CD4-positive, alpha-beta T cell treated with Interleukin-4 for 4 hours (primary cell): ENCODE measurements at places on chromosomes 7 and 10.

GRCh38 chr10:74887614-74888284 lies 61.3 kb downstream of the KAT6B start:
- no peak for DNase-seq

GRCh38 chr10:104264783-104265182 lies 4.2 kb upstream of the GSTO2 start:
- no peak for DNase-seq

DNA sequence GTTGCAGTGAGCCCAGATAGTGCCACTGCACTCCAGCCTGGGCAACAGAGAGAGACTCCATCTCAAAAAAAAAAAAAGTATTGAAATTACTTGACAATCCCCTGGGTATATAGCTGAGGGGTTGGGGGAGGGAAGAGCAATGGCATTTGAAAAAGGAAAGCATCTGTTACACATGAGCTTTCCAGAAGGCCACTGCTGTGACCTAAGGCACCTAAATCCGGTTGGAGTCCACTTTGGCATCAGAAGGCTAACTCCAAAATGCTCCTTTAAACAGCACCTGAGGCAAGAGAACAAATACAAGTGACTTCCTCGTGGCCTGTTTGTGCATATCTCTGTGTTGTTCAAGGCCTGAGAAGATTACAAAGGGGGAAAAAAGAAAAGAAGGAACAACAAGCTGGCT lies 74.8 kb upstream of the PALS2 start:
- DNase-seq: no peak

DNA sequence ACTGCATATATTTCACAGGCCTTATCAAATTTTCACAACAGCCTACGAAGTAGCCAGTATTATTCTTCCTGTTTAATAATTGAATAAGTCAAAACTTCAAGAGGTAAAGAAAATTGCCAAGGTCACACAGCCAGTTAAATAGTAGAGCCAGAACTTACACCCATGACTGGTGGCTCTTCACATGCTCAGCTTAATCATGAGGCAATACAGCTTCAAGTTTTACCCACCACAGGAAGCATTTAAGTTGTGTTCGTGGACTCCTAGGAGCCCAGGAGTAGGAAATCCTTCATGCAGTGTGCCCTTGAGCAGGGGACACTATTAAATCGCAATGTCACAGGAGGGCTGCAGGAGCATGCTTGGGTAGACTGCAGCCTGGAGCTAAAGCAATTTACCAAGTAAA lies 11.1 kb downstream of the LIPA start:
- no peak for DNase-seq

GRCh38 chr7:142612237-142612881 lies 136.9 kb upstream of the PRSS1 start:
- DNase-seq: no peak

DNA sequence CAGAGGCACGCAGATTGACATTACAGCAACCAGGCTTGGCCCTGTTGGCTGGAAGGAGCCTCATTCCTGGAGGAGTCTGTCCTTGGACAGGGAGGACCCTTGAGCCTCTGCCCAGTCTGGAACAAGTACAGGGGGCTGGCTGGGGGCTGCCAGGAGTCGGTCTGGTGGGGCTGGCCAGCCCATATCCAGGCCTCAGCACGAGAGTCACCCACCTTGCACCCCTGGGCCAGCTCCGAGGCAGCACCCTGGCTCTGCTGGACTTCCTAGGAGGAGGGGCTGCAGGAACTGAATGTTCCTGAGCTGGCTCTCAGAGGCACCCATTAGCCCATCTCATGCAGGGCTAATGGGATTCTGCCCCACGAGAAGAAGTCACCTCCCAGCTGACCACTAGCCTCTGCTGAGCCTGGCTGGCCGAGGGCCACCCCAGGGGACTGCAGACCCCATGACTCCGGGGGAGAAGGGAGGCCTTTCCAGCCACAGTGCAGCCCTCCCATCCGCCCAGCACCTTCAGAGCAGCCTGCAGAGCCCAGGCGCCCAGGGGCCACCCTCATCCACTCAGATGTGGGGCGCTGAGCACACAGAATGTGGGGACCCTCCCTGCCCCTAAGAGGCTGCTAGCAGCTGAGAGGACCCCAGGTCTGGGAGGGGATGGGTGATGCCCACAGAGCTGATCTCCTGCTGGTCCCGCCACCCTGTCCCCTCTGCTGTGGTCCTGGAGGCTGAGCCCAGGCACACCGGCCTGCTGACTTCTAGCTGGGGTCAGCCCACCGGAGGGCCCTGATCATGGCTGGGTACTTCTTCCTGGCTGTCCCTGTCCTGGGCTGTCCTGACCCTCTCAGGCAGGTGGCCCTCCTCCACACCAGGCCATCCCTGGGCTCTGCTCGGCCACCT lies 14.8 kb upstream of the INPP5A start:
- no peak for DNase-seq

DNA sequence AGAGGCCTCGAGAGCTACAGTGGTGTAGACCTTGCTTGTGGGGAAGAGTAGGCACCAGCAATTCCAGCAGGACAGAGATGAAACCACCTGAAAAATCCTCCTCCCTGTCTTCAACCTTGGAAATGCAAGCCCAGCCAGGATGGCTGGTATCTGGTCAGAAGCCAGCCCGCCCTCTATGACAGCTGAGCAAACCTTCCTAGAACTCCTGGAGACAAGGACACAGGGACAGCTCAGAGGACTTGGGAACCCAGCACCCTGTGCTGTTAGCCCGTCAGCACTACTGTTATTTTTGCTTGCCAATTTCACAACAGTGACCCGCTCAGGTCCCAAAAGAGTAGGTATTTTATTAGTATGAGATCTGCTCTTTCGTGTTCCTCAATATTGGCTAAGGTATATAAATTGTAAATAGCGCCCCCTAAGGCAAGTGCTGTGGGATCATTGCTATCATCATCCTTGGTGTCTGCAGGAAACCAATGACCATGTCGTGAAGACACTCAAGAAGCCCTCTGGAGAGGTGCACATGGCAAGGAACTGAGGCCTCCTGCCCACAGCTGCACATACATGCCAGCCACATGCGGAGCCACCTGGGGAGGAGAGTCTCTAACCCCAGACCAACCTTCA lies 156.5 kb upstream of the CHST15 start:
- DNase-seq: no peak

DNA sequence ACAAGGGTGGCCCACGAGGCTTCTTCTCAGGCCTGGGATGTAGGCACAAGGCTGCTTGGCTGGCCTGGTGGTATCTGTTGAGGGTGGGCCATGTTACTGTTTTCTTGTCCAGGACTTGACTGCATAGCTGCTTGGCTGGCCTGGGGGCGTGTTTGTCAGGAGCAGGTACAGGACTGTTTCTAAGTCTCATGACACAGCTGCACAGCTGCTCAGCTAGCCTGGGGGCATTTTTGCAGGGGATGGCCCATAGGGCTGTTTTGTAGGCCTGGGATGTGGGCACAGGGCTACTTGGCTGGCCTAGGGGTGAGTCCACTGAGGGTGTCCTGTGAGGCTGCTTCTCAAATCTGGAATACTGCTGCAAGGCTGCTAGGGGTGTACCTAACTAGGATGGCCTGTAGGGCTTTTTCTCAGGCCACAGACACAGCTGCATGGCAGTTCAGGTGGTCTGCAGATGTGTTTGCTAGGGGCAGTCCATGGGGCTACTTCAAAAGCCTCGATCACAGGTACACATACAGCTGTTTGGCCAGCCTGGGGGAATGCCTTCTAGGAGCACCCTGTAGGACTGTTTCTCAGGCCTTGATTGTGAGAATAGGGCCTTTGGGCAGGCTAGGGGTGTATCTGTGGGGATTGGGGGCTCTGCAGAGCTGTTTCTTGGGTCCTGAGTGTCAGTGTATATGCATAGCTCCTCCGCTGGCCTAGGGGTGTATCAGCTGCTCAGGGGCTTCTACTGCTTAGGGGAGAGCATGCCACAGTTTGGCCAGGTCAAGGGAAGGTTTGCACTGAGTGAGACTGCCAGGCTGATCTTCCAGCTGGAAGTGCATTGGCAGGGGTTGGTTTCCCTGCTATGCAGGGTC lies 26.6 kb upstream of the PLA2G12B start:
- no peak for DNase-seq

- DNase-seq: no peak
Measured at GRCh38 chr7:98668255-98668654, 51.2 kb downstream of the NPTX2 start.

DNA sequence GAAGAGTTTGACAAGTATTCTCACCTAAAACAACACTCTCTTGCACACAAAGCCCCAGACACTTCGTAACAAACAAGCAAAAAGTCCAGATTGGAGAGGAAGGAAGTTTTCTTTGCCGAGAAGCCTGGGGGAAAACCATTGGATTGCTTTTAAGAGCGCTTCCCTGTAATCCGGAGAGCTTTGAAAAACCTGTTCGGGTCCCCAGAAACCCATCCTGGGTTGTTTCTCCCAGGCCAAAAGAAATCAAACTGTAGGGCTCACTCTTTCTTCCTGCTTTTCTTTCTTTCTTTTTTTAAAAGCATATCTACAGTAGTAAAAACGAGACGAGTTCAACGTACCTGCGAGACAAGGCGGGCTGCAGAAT lies 655 bp downstream of the SP8 start:
- DNase-seq: no peak

DNA sequence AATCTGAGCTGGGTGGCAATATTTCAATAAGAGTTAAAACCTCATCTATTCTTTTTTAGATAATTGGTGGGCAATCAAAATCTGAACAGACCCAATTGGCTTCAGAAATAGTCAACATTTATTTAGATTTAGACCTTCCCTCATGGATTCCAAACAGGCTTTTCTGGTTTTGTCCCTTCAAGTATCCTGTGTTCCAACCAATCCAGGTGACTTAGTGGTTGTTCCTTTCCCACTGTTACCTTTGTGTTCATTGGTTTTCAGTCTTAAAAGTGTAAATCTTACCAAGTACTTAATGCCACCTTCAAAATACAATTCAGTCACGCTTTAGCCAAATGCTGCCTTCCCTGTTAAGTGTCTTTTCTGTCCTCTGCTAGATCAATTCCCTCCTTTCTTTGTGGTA lies 85.9 kb downstream of the AHR start:
- DNase-seq: no peak
